ENCODE measurements at places on chromosomes 4 and X. TPM values are rescaled to one million over a fixed set of nuclear protein-coding genes. Genes with fewer than 3 reads are reported as not detected.

RIPPLY1 gene
- not detected for polyA plus RNA-seq

DNA sequence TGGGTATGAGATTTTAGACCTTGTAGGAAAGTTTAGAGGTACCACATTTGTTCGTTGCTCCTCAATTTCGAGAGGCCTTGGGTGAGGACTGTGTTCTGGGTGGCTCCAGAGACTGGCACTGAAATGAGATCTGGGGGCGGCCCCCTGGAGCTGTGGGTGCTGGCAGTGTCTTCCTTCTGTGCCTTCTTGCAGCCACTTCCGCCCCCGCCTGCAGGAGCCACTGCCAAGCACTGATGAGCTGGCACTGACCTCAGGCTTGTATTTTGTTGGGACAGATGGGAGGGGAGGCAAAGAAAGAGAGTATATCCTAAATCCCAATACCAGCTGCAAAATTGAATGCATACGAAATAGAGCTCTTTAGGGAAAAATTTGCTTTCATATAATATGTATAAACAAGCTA lies 64.5 kb upstream of the CLDN34 start:
- no peak for DNase-seq

- no peak for DNase-seq
These were observed 9.0 kb upstream of the CHIC2 start for GRCh38 chr4:54073271-54073880.

- no peak for DNase-seq
These were observed 238.5 kb downstream of the PRDM5 start for GRCh38 chr4:120683897-120684540.

IDS gene
- polyA plus RNA-seq = 87.6 TPM

- no peak for DNase-seq
These were observed 229.2 kb upstream of the AFF2 start for GRCh38 chrX:148271263-148271662.

- no peak for DNase-seq
These were observed 921.3 kb downstream of the NLGN4X start for GRCh38 chrX:5307416-5307815.
